ENCODE measurements at places on chromosomes 12 and 14.
A peak's percentile ranks its signal among the peaks of the same experiment; 100 is the strongest.

DNA sequence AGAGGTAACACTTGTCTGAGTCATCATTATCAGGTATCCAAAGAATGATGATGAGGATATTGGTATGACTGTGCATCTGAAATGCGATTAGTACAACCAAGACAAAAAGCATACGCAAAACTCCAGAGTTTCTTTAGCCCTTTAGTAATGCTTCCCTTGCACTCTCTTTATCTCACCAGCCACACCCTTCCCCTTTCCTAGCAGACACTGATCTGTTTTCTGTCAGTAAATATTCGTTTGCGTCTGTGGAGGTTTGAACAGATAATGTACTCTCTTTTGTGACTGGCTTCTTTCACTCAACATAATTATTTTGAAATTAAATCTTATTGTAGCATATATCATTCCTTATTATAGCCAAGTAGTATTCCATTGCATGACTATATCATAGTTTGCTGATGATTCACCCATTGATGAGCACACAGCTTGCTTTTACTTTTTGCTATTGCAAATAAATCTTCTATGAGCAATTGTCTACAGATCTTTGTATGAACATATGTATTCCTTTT lies 775.7 kb downstream of the SLC6A15 start:
- DNase-seq, result no peak

DNA sequence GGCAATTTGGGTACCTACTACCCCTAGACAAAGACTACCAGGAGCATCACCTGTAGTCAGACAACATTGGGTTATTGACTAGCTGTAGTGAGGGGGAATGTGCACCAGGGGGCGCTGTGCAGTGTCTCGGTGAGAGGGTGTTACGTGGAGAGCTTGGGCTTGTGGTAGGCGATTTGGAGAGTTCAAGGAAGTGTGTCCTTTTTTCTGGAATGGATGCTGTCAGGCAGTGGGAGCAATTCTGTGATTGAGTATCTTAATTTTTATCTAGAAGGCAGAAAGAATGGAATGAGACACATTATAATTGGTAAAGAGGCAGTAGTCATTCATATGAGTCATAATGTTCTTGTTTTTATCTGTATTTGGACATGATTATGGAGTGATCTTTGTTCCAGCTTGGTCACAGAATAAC lies 187.7 kb downstream of the GALC start:
- DNase-seq, result peak; percentile 22

DNA sequence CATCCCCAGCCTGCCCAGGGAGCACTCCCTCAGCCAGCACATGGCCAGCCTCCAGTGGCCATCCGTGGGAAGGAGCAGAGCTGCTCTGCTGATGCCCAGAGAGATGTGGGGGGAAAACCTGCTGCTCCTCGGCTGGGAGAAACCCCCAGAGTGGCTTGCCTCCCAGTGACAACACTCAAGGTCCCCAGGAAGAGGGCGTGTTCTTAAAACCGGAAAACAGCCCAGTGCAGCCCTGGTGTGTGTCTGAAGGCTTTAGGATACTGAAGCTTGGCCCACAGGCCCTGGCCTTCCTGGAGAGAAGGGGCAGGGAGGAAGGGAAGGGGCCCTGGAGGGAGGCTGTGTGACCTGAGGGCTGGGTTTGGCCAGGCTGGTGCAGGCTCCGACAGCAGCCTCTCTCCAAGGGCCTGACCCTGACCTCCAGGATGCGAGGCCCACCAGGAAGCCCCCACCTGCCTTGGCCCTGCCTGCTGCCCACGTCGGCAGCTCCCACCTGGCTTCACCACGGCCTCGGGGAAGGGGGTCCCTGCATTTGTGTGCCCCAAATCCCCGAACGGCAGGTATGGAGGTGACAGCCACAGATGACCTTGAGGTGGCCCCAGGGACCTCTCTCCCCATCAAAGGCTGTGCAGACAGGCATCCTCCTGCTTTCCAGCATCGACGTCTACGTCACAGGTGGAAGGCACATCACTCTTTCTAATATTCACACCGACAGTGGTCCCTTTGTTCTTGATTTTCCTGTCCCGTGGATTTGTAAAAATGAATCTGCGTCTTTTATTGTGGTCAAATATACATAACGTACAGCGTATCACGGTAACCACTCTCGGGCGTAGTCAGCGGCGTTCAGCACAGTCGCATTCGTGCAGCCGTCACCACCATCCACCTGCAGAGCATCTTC lies 190.0 kb upstream of the C14orf180 start:
- DNase-seq, result peak; percentile 56

GRCh38 chr12:1862973-1863372 lies 42.6 kb downstream of the LRTM2 start:
- DNase-seq, result no peak

DNA sequence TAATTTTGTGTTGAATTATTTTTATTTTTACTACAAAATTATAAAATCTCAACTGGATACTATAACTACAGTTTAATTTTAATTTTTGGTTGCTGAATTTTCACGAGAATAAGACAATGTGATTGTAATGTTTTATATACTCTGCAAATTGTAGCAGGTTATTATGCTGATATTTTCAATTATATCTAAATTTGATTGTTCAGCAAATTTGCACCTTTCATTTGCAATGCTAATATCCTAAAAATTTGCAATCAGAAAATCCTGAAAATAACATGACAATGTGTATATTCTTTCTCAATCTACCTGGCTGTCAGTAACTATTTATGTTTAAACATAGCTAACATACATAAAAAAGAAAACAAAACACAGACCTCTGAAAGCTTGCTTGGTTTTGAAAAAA lies 932.2 kb upstream of the LRFN5 start:
- DNase-seq, result no peak

DNA sequence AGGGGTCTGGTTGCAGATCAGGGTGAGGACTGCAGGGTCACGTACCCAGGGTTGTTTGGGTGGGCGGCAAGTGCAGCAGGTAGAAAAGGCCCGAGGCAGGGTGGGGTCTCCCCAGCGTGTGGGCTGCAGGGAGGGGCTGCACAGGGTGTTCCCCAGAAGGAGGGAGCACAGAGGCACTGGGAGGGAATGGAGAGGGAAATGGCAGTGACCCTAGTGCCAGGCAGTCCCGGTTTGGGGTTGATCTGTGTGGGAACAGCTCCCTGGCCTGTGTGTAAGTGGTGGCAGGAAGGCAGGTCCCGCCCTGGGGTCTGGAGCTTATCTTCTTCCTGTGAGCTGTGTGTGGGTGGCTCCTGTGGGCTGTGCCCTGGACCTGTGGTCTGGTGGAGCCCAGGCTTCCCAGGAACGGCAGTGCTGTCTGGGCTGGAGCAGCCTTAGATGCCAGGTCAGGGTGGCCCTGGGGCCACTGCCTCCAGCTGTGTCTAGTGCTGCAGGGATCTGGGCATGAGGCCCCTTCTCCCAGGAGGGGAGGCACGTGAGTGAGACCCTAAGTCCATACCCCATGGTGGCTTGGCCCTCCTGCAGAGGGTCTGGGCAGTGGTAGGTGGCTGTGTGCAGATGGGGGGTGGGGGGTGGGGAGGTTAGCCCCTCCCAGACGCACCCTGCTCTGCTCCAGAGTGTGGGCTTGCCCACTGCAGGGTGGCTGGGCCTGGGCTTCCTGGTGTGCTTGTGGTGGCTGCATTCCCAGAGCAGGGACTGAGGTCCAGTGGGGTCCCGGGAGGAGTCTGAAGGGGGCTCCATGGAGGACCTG lies 363.5 kb downstream of the TMEM121 start:
- DNase-seq, result no peak

DNA sequence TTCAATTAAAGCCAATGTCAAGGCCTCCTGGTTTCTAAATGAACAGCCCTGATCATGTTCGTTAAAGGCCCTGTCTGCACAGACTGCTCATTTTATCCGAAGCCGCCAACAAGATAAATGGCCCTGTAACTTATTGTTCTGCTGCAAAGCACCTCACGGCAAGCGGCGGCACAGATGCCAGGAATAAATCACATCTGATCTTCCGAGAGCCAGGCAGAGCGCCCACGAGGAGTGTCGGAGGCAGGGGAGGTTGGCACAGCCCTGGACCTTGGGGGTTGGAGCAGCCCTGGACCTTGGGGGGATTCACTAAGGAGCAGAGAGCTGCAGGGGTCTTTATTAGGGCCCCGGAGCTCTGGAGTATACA lies 110.5 kb downstream of the SCARB1 start:
- DNase-seq, result no peak

DNA sequence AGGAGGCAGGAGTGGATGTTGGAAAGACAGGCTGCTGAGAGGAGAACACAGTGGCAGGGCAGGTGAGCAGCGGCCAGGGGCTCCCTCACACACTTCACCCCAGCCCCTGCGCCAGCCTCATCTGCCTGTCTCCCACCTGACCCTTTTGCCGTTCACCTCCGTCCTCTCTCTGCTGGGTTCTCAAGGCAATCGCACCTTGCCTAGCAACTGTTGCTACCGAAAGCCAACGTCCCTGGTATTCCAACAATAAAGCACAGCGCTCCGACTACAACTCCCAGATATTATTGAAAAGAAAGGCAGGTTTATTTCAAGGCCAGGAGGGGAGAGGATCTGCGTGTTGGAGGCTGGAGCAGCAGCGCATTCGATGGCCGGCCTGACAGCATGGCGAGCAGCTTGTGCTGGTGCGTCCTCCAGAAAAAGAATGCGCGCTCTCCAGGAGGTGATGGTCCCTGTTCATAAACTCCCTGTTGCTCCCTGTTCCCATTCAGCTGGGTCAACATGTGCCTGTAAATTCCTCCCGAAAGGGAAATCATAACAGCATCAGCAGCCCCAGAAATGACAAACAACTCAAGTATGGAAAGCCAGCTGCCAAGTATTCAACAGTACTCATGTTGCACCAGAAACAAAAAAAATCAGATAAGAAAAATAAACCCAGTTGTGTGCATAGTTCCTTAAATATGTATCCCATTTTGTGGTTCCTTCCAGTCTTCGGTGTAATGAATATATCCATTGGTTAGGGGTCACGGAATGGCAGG lies 153.0 kb upstream of the DIO3 start:
- DNase-seq, result no peak

GRCh38 chr12:74365178-74365964 lies 172.3 kb upstream of the ATXN7L3B start:
- DNase-seq, result no peak

DNA sequence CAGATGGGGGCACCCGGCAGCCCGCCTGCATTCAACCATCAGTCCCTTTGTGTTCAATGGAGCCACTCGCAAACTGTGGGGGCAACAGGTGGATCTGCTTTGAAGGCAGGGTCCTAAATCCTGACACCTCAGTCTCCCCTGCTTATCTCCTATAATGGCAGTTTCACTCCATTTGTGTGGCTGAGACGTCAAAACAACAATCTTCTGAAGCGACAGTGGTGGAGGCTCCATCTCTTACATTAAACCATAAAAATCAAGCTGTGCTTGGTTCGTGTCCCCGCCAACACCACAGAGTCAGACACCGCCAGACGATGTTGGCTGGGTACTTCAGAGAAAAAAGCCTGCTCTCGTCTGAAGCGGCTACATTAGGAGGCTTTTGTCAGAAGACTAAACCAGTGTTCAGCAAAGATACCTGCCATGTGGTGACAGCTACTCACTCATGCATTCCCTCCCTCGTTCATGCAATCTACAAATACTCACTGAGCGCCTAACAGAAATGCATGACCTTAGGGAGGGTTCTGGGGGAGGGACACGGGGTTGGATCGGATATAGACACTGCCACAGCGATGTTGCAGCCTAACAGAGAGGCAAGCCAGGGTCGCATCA lies 253.9 kb downstream of the FOXN3 start:
- no peak for DNase-seq

- DNase-seq, result no peak
Measured at GRCh38 chr12:93749515-93749914, 72.3 kb downstream of the CRADD start.

DNA sequence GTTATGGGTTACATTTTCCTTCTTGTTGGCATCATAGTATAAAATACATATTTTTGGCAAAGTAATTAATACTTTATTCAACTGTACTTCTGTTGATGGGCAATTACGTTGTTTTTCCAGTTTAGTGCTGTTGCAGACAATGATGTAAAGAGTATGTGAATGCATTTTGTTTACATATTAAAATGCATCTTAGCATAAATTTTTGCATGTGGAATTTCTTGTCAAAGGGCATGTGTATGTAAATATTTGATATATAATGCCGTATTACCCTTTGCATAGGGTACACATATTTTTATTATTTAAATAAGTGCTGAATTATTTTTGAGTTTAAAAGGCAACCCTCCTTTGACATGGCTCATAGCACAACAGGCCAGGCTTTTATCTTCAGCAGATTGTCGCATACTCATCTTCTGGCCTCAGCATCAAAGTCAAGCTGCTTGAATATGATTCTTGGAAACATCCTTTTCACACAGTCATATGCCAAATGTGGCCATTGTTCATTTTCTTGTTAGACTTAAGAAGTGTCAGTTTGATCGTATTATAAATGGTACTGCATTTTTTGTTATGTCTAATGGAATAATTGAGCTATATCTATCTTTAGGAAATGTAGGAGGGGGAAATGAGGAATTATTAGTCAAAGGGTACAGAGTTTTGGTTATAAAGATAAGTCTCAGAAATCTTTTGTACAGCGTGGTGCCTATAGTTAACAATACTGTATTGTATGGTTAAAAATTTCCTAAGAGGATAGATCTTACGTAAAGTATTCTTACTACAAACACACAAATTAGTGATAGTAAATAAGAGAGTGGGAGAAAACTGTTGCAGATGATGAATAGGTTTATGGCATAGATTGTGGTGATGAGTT lies 138.5 kb downstream of the FUT8 start:
- no peak for DNase-seq

DNA sequence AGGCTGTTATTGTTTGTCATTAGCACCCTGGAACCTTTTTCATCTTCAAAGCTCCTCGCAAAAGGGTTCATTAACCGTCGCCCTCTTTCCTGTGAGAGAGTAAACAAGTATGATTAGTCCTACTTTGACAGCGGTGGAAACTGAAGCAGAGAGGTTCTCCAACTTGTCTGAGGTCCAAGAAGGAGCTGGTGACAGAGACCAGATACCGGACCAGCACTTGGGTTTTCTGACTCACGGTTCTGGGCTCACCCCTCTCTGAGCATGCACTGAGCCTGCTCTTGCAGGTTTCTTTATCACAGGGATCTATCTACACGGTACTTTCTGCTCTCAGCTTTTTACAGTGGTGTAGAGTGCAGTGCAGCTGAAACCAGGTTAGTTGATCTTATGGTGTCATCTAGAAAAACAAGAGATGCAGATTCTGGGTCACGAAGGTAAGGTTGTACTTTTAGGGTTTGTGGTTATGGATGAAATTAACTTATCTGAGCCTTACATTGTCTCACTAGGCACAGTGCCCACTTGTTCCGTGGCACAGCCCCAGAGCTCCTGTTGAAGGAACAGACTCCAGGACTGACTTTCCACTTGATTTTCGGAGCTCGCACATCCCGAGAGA lies 62.1 kb downstream of the PPP2R5C start:
- DNase-seq, result peak; percentile 89

DNA sequence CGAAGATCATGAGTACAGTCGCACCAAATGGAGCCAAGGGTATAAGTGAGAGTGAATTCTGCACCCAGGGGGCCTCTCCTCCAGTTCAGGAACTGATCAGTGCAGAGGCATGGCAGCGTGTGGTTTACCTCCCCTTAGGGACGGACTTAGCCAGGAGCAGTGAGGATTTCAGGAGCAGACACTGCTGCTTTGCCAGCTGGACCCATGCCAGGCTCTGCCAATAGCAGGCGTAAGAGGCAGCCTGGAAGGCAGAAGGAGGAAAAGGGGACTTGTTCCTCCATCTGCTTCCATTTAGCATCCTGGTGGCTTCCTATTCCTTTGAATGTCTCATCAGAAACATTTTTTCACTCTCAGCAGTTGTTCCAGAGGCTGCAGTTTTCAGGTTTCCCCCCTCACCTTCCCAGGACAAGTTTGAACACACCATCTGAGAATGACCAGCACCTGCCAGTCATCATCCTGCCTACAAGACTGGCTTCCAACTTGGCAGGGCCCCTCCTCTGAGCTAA lies 137.0 kb upstream of the LMNTD1 start:
- no peak for DNase-seq

Measured in CD4-positive, alpha-beta T cell treated with Interleukin-1 beta for 1 hour (primary cell).